ENCODE measurements at places on chromosomes 1 and 21.

GRCh38 chr1:89363196-89363595 lies 663 bp upstream of the GBP6 start:
- no peak for DNase-seq

GRCh38 chr1:2224170-2224584 lies 3.9 kb upstream of the SKI start:
- no peak for DNase-seq

DNA sequence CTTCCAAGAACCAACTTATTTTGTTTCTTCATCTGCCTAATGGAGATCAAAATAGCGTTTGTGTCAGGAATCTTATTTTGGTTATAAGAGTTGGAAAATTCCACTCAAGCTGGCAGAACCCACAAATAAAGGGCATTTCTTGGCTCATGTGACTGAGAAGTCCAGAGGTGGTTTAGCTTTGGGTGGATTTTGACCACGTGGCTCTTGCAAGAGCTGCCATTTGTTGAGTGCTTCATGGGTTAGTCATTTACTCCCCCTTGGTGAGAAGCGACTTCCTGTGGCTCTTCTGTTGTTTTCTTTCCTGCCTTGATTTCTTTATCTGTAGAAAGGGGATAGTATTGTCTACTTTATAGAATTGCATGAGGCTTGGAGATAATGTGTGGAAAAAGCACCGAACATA lies 9.5 kb upstream of the RNF186 start:
- no peak for DNase-seq

- DNase-seq: no peak
Measured at GRCh38 chr1:87968197-87968955, 639.7 kb downstream of the LMO4 start.

DNA sequence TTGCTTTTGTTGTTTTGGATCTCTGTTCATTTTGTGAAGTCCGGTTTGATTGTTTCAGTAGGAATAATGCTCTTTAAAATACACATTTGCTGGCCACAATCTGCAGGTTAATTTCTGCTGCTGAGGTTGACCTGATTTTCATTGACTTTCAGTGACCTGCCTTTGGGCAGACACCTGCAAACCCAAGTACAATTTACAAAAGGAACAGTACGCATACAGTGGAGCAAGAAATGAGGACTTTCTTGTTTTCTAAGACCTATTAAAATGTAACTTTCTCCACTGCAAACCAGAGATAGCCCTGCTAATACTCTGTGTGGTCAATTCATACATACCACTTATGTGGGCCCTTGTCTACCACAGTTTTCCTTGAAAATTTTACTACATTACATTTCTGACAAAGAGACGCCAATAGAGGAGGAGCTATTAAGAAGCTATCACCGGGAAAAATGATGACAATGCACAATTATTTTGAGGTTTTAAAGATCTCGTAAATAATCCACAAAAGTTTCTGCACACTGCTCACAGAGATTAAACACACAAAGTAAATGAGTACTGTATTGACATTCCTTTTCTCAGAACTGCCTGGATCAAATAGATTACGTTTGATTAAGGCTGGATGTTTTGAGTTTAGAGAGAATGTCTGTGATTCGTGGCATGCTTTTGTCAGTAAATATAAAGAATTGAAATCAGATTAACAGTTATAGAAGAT lies 141.9 kb downstream of the SDCCAG8 start:
- DNase-seq: no peak

DNA sequence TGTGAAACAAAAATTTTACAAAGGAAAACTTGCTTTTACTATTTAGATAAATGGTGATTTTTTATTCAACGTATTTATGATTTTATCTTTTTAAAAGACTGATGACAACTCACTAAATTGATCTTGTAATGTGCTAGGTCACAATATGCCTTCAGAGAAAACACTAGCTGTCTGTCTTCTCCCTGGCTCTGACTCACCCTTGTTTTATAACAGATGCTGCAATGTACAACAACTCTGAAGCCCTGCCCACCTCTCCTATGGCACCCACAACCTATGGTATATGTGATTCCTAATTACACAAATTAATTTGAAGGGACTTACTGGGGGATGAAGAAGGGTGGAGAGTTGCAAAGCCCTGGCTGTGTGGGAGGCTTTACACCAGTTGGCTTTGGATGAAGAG lies 24.7 kb upstream of the HSD17B7 start:
- DNase-seq: no peak

GRCh38 chr1:23196627-23197328 lies 20.5 kb downstream of the HTR1D start:
- DNase-seq: no peak

DNA sequence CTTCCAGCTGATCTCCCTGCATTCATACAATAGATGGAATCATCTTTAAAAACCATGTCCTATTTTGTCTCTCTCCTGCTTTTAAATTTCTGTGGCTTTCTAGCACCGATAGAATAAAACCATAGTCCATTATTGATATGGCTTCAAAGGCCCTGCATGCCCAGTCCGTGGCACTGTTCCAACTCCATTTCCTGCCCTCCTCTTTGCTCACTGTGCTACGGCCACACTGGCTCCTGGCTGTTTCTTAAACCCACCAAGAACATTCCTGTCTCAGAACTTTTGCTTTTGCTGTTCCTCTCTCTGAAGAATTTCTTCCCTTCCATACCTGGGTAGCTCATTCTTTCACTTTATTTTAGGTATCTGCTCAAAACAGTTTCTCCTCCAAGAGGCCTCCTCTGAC lies 7.2 kb downstream of the SLAMF1 start:
- DNase-seq: no peak

DNA sequence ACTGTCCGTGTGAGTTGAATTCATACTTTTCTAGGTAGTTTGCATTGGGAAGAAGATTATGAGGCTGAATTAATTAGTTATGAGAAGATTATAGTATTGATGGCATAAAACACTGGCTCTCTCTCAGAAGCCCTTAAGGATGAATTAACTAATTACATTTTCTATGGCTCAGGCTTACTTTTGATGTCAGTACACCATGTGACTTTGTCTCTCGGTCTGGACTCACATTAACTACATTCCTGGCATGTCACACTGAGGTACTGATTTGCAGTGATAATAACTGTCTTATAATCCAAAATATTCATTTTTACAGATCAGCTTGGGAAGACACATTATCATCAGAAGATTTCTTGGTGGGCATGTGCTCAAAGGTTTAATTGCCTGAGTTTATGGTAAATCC lies 362.2 kb downstream of the ZP4 start:
- DNase-seq: no peak

- no peak for DNase-seq
Measured at GRCh38 chr1:39996396-39997004, 41.6 kb downstream of the MFSD2A start.

DNA sequence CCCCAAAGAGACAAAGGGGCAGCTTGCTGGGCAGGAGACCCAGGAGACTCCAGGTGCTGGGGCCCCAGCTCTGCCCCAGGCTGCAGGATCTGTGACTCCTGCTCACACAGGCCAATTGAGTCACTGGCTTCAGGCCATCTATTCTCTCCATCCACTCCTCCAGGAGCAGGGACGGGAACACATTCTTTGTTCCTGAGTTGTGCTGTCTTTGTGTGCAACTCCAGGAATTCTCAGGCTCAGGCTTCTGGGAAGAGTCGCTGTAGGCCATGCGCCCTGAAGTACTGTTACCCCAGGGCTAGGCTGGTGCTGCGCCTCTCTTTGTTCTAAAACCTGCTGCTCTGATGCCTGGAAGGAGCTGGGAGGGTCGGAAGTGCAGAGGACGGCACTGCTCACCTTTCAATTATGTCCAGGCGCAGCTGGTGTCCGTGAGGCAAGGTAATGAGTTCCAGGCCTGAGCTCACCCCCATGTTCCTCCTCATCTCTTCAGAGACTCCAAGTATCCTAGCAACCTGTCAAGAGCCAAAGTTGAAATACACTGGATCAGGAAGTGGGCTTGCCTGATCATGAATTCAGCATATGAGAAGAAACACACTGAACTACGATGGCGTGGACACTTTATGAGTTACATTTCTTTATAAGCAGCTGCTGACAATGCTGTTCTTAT lies 105.9 kb downstream of the BCAR3 start:
- DNase-seq: no peak

- no peak for DNase-seq
Measured at GRCh38 chr1:165342587-165342986, 13.9 kb downstream of the LMX1A start.

- no peak for DNase-seq
Measured at GRCh38 chr1:188889166-188889565, 1588.5 kb downstream of the BRINP3 start.

DNA sequence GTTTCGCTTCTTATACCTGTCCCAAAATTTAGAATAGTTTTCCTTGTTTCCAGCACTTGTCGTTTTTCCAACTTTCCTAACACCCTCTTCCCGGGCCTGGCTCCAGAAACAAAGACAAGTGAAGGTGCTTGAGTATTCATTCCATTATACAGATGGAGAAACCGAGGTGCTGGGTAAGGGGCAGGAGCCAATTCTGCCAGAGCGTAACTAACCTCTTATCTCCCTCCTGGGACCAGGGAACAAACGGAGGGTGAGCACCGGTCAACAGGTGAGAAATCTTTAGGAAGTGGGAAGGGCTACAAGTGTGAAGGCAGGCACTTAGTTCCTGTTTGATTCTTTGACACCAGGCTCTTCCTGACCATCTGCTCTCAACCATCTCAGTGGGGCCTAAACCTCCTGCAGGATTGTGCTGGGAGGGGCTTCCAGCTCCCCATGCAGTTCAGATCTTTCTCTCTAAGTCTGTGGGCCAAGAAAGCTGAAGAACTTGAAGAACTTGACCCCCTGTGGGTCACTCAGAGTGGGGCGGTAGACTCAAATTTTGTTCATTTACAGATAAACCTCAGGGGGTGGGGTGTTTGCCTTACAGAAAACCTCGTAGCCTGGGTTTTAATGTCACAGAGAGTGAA lies 8.7 kb downstream of the PLXNA2 start:
- no peak for DNase-seq

GRCh38 chr1:219326843-219327242 lies 153.2 kb downstream of the LYPLAL1 start:
- no peak for DNase-seq

DNA sequence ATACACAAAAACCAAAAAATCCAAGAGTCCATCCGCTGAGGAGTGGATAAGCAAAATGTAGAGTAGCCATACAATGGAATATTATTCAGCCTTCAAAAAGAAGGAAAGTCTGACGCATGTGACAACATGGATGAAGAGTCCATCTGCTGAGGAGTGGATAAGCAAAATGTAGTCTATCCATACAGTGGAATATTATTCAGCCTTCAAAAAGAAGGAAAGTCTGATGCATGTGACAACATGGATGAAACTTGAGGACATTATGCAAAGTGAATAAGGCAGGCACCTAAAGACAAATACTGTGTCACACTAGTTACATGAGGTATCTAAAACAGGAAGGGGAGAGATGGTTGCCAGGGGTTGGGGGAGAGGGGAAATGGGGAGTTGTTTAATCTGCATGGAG lies 14.0 kb upstream of the IGSF21 start:
- DNase-seq: no peak

GRCh38 chr1:967466-968343 lies 1.4 kb downstream of the PLEKHN1 start:
- DNase-seq: no peak

DNA sequence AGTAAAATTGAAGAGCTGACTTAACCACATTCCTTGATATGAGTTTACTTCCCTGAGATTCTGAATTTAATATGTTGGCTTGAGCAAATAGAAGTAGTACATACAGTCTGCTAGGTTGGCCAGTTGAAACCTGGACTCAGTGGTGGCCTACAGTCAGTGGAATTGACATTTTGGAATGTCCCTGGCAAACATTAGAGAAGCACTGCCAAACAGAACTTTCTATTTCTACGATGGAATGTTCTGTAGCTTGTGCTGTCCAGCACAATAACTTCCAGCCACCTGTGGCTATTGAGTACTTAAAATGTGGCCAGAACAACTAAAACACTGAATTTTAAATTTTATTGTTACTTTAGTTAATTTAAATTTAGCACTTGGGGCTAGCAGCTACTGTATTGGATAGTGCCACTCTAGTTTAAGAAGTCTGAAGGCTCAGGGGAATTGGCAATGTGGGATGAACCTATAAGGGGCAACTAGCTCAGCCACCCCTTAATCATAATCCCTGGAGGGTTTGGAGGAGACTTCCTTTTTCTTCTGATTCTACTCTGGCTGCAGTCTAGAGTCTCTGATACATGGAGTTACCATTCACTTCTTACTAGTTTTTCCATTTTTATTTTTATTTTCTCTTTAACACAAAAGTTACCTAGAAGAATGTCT lies 10.3 kb upstream of the TEDDM1 start:
- no peak for DNase-seq

GRCh38 chr1:92473781-92474495 lies 12.8 kb downstream of the GFI1 start:
- no peak for DNase-seq

DNA sequence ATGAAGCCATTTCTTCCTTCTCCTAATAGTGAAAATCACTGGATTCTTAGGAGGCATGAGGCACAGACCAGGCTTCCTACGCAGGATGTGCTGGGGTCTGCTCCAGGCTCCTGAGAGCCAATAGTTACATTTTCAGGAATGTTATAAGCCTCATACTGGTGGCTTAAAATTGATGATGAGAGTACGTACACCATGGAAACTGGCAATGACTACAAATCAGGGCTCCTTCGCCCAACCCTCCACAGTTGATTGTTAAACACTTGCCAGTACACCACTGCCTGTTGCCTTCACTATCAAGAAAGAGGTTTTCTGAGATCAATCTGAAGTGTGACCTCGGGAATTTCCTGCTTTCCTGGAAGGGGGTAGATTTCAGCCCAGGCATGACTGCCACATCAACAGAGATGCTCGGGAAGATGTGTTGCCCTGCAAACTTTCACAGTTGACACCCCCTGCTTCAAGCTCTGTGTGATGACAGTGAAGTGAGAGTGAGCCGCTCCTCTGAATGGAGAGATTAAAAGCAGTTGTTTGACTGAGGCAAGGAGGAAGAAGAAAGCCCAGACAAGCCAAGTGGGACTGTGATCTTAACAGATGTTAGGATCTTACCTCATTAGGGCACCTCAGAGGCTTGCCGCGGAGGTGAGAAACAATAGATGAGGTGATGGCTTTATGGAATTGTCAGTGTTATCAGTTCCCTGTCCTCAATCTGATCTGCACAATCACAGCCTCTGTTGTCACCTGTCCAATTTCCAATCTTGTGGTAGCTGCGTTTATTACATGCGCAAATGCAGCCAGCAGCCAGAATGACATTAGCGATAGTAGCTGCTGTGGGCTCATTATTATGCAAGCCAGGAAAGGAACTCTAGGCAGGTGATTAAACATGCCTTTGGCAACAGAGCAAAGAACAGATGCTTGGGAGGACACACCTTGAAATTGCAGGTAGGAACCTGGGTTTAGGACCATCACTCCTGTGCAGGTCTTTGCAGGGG lies 277.3 kb downstream of the KAZN start:
- no peak for DNase-seq

Data from ascending aorta (tissue), 2 donors.